ENCODE measurements at places on chromosomes 2 and 18.

- DNase-seq = no peak
Measured at GRCh38 chr2:142299021-142299420, 168.2 kb upstream of the LRP1B start.

- no peak for DNase-seq
Measured at GRCh38 chr2:133644846-133645245, 76.6 kb upstream of the NCKAP5 start.

DNA sequence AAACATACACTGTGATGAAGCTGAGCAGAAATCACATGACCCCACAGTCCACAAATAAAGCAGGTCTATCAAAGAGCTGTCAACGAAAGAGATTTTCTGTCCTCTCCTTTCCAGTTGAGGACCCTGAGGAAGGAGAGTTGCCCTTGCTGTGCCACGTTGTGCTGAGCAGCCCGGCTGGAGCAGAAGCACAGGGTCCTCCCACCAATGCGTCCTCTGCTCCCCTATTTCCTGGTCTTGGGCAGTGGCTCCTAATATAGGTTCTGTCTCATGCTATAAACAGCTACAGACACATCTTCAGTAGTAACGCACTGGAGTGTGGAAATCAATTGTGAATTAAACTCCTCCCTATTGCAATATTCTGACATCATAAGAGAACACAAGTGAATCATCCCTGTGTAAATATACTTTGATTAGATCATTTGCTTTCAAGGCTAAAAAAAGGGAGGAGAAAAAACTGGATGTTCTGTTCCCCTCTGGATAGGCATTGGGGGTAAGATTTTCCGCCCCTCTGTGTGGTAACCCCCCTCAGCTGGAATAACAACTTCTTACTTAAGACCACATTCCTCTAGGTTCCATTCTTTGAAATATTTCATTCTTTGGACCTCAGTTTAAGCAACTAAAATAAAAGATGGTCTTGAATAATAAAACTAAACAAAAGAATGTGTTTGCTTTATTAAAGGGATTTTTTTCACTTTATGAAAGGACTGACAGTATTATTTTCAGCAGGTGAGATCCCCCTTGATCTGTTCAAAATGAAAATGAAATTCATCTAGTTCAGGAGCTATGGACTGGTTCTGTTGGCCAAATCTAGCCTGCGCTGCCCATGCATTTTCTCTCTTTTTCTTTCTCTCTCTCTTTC is 8.3 kb upstream of the RHOB start:
- no peak for DNase-seq

- peak; percentile 76 for DNase-seq
Measured at GRCh38 chr2:156333274-156333950, 891 bp upstream of the NR4A2 start.

GRCh38 chr18:36903215-36903928 is 74.4 kb downstream of the KIAA1328 start:
- DNase-seq = no peak

DNA sequence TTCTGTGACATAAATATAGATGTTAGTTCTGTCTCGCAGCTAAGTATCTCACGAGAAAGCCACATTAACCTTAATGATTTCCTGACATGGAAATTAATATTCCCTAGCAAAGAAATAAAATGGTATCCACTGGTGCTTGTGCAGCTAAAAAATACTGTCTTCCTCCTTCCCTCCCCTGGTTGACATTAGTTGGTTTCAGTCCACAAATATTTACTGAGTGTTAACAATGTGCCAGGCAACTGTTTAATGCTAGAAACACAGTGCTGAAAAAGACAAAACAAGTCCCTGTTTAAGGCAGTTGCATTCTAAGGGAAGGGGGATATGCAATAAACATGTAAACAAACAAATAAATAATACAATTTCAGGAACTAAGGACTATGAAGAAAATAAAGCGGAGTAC is 44.2 kb upstream of the VPS54 start:
- DNase-seq = no peak

DNA sequence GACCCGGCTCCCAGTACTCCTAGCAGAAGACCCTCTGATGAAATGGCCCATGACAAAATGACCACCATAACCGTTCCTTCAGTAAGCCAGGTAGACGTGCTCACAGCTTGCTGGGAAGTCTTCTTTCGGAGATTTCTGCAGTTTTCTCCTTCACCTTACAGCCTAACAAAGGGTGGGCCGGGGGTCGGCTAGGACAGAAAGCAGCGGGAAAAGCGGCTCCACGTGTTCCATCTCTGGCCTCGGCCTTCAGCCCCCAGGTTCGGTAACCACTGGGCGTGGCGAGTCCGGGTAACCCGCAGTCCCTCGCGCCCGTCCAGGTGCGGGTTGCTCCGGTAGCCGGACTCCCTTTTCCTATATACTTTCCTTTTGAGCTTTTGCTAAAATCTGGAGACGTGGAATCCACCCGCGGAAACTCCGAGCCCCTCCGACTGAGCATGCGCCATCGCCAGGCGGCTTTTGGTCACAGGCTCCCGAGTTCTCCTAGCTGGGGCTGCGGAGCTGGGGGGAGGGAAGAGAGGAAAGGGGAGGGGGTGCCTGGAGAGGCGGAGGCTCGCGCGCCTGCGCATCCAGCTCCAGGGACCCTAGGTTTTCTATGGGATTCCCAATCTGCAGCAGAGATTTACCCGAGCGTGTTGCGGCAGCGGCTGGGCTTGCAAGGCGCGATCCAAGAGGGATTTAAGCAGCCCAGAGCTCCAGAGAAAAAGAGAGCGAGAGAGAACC is at the start of gene VSNL1:
TSS of gene VSNL1 (plus strand) at position 604 of the 720 bp plus-strand sequence. CDS start 51,379 bp downstream, outside the sequence.
- no peak for DNase-seq

- DNase-seq = no peak
Measured at GRCh38 chr18:24695168-24695567, 234.7 kb downstream of the HRH4 start.

- DNase-seq = no peak
Measured at GRCh38 chr2:20223407-20224163, 1.3 kb downstream of the SDC1 start.

GRCh38 chr2:240916571-240917008 is 10.5 kb downstream of the CROCC2 start:
- no peak for DNase-seq

- no peak for DNase-seq
Measured at GRCh38 chr2:23204685-23205242, 180.2 kb upstream of the KLHL29 start.

- DNase-seq = no peak
Measured at GRCh38 chr2:115609978-115610377, 1167.5 kb downstream of the DPP10 start.

DNA sequence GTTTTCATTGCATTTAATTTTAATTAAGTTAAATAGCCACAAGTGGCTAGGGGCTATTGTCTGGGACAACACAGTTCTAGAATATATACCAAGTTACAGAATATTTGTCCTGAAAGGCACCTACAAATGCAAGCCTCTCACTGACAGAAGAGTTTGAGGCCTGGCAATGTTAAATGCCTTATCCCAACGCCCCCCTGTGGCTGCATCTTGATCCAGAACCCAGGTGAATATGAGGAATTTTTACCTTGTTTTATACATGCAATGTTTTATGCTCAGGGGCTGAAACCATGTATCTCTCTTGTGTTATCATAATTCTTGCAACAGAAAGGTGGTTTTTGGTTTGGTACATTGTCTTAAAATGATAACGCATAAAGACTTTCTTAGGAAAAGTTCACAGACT is 71.8 kb upstream of the SEC11C start:
- DNase-seq = no peak

- no peak for DNase-seq
Measured at GRCh38 chr2:15677141-15677843, 85.6 kb downstream of the DDX1 start.

DNA sequence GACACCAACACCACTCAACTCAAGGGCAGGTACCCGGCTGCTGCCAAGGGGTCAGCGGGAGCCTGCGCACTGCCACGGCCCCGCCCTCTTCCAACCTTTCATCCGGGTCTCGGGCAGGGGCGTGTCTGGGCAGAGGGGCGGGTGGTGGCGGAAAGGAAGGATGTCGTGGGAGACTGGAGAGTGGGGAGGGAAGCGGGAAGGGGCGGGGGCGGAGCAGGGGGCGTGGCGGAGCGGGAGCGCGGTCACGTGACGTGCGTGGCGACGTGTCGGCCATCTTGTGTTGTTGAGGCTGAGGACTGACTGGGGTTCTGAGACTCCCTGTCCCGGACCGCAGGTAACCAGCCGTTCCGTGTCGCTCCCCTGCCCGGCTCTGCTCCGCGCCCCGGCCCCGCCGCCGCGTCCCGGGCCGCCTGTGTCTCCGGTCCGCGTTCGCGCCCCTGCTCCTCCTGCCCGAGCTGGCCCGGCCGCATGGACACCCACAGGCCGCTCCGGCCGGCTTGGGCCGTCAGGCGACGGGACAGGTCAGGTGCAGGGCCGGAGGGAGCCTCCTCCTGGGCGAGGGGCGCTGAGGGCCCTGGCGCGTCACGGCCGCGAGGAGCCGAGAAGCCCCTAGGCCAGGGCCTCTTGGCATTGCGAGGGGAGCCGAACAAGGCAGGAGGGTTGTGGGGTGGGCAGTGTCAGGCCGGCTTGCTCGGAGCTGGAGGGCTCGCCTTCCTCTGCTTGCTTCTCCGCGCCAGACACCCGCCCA is at the start of gene GIGYF2:
TSS of gene GIGYF2 (plus strand) at position 273 of the 748 bp plus-strand sequence. CDS start 37,867 bp downstream, outside the sequence.
- DNase-seq = peak; percentile 95

DNA sequence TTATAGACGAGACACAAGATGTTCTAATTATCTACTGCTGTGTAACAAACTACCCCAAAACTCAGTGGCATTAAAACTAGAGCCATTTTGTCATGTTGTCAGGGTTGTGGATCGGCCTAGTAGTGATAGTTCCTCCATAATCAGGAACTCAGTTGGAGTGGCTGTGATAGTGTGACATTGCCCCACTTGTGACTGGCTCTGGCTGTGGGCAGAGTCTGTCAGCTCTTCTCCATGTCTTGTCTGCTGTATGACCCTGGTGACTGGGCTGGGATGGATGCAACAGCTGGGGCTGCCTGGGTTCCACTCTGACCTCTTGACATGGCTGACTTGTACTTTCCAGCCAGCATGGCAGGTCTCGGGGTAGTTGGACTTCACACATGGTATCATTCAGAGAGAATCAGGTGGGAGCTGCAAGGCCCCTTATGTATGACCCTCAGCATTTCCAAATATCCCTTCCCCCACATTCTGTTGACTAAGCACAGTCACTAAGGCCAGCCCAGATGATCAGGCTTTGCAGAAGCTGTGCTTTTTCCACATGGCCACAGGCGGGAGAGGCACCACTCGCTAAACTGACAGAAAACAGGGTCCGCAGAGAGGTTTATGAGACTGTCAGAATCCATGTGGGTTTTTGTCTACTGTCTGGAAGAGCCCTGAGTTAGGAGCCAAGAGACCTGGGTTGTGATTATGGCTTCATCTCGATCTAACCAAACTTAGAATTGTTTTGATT is 50.3 kb downstream of the SETBP1 start:
- no peak for DNase-seq

DNA sequence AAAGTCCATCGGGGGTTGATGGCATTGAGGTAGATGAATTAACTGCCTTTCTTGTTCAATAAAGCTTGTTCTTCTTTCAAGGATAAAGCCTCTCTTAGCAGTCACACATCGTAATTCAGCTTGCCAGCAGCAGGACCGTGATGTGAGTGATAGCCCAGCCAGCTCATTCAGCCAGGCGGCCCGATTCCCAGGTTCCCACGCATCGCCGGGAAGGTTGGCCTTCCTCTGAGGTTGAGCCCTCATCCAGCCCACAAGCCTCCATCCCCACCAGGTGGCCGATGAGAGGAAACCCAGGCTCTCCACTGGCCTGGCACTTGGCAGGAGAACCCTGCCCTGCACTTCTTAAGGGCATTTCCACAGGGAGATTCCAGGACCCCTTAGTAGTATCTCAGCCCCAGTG is 4.7 kb downstream of the AGAP1 start:
- DNase-seq = no peak

- DNase-seq = no peak
Measured at GRCh38 chr2:67289271-67289670, 107.9 kb upstream of the ETAA1 start.

Data from activated T-cell treated with anti-CD3 and anti-CD28 coated beads, Interleukin-2, amount 50 U/mL, for 72 hours (primary cell).